ENCODE measurements at places on chromosomes 6 and 20. TPM values are rescaled to one million over a fixed set of nuclear protein-coding genes. Genes with fewer than 3 reads are reported as not detected.
A peak's percentile ranks its signal among the peaks of the same experiment; 100 is the strongest.

GRCh38 chr20:46820682-46821081 is 74.0 kb upstream of the EYA2 start:
- DNase-seq, result no peak

DNA sequence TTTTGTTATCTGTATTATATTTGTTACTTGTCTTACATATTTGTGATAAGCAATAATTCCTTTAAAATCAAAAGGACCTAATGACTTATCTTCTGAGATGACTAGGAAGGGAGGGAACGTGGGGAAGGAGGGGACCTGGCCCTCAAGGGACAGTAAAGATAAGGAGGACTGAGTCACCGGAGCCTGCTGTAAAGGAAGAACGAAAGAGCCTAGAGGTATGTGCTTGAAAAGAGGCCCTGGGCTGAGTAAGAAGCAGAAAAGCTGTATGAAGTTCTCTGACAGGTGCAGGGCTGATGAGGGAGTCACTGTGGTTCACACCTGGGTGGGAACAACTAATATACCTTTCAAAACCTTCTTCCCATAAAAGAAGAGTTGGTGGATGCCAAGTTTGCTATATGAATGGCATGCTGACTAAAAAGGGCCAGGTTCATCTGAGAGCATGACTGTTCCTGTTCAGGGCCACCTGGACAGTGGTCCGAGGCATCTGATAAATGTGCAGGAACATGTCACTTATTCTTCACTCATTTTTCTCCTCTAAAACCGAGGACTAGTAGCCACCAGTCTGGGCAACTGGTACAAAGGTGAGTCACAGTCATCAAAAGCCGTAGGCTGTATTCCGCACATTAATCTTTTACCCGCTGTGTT is 111.3 kb downstream of the TNFAIP3 start:
- DNase-seq, result no peak

The ATP5F1E gene
- 25.6 TPM for total RNA-seq

- DNase-seq, result no peak
Measured at GRCh38 chr6:89975991-89976693, 81.9 kb downstream of the GJA10 start.

- DNase-seq, result no peak
Measured at GRCh38 chr6:151148111-151148510, 91.7 kb upstream of the AKAP12 start.

DNA sequence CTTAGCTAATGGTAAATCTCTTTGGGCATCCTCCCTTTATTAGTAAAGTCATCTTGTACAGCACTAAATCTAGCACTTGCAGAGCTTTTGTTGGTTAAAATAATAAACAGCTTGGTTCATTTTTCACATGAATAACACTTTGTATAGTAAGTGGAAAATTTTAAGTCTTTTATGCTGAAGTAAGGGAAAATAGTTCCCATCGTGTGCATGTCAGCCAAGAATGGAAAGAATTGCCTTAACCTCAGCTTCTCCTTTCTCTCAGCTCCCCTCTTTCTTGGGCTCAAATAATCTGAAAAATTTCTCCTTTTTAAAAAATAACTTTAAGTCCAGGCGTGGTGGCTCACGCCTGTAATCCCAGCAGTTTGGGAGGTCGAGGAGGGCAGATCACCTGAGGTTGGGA is 16.6 kb downstream of the SNRPC start:
- DNase-seq, result no peak

GRCh38 chr20:5353624-5354496 is 37.1 kb upstream of the PROKR2 start:
- DNase-seq, result no peak

- DNase-seq, result no peak
Measured at GRCh38 chr6:167847936-167848335, 21.2 kb downstream of the AFDN start.

DNA sequence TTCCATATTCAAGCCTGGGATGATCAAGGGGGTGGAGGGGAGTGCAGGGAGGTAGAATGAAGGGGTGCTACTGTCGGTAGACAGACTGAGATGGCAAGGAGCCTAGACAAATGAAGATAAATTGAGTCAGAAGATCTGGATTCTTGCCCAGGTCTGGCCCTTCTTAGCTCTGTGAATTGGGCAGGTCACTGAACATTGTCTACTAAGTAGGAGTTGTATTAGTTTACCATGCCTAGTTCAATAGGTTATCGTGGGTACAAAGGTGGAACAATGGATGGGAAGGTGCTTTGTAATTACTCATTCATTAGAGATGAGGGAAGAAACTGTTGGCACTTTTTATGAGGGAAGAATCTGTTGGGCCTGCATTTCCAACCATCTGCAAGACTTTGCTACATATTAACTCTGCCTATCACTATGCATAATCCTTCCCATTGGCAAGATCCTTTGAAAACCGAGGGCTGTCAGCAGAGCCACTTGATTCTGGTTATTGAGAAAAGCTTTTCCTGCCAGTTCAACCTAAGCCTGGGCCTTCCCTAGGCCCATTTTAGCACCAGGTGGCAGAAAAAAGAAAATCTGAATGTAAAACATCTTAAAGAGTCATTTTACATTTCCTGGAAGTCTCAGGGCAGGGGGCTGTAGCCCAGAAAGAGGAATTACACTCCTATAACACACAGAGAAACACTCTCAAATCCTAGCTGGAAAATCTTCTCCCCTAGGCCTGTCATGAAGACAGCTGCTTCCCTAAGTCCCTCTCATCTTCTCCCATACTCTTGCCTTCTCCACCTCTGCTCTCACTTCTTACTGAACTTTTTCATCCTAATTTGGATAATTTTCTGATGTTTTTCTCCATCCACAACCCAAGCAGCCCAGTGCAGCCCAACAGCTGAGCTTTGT is 103.5 kb downstream of the CD24 start:
- no peak for DNase-seq

GRCh38 chr6:161901740-161902426 is 628.0 kb upstream of the AGPAT4 start:
- no peak for DNase-seq

GRCh38 chr6:168828035-168828434 is 387.1 kb downstream of the SMOC2 start:
- DNase-seq, result no peak

DNA sequence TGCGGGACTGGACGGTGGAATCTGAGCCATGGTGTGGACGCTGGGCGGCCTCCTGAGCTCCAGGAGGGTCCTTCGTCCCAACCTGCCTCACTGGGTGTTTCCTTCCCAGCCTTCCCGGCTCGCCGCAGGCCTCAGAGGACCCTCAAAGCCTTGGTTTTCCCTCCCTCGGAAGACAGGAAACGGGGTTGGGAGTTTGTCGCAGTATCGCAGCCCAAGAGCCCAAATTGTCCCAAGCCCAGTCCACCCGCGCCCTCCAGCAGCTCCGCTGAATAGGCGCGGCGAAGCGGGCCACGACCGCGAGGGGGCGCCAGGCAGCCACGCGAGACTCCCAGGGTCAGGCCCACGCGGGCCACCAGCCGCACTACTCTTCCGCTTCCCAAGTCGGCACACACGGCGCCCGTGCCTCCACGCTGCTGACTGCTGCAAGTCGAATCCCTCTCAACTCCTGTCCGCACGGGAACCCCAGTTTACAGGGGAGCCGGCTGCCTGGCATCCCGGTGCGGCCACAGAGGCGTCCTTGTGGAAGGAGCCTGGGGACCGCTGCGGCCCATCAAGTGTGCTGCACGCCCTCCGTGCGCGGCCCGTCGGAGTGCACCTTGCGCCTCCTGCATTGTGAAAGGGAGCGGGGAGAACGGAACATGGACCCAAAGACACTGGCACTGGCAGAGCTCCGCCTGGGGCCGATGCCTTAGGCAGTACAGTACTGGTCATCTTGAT is 40.4 kb upstream of the HMGA1 start:
- DNase-seq, result peak; percentile 98

DNA sequence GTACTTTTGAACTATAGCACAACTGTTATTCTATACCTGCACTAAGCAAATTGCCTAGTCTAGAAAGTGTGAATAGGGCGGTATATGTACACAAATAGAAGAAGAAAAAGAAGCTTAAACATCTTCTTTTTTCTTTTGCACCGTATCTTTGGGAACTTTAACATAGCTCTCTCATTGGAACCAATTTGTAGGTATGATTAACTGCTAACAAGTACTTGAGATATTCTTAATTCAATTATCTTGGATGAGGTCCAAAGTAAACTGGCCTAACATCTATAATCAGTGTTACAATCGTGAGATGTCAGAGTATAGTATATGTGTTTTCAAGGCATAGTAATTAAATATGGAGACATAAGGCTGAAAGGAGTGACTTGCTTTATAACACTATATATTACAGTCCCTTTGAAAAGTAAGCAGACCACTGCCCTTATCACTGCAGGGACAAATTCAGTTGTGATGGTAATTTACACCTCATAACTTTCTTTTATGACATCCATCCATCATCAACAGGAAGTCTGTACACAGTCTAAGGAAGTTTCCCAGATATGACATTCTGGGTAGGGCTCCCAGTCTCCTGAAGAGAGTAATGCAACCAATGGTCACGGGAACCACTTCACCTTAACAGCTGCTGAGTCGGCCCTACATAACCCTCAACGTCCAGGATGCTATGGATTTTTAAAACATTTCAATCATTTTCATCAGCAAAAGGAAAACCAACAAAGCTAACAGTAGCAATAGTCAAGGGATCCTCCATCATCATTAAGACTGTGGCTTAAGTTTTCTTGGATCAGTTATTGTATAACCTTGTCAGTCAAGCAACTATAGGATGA is 37.6 kb downstream of the NKAIN2 start:
- no peak for DNase-seq

DNA sequence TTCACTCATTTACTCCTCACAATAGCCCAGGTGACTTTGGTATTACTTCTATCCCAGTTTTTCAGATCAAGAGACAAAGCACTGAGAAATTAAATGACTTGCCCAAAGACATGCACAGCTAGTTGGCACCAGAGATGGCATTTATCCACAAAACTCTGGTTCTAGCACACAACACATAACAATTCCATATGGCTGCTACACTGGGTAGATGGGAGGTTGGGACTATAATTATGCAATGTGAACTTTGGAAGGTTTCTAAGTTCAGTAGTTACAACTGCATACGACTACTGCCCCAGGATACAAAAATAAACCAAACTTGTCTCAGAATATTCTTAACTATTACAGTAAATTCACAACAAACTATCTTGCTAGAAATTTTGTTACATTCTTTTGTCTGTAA is 54.2 kb upstream of the MLIP start:
- DNase-seq, result no peak

- no peak for DNase-seq
Measured at GRCh38 chr20:53513489-53514298, 79.9 kb downstream of the ZNF217 start.

The MAS1 gene
- not detected for total RNA-seq

The BPIFB4 gene
- not detected for total RNA-seq

DNA sequence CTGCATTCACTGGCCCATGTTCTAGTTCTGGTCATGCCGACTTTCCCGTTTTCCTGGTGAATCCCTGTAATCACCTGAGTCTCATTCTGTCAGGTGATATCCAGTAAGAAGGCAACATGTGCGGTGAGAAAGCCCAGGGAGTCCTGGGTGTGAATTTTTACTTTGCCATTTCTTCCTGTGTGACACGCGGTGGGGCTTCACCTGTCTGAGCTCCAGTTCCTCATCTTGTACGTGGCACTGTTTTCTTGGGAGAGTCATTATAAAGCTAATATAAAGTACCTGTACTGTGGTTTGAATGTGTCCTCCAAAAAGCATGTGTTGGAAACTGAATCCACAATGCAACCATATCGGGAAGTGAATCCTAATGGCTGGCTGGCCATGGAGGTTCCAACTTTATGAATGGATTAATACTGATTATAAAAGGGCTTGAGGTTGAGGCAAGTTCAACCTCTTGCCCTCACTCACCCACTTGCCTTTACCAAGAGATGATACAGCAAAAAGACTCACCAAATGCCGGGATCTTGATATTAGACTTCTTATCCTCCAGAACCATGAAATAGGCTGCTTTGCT is 5.1 kb downstream of the HLA-E start:
- DNase-seq, result no peak

The CNR1 gene
- total RNA-seq, result 1.3 TPM

The OPRL1 gene
- total RNA-seq, result 1.5 TPM

The LRRC1 gene
- total RNA-seq, result 11.6 TPM

The AVP gene
- total RNA-seq, result not detected

GRCh38 chr6:117653949-117654348 is 21.3 kb upstream of the NUS1 start:
- DNase-seq, result no peak

GRCh38 chr20:56440346-56441007 is 27.9 kb upstream of the RTF2 start:
- DNase-seq, result no peak

DNA sequence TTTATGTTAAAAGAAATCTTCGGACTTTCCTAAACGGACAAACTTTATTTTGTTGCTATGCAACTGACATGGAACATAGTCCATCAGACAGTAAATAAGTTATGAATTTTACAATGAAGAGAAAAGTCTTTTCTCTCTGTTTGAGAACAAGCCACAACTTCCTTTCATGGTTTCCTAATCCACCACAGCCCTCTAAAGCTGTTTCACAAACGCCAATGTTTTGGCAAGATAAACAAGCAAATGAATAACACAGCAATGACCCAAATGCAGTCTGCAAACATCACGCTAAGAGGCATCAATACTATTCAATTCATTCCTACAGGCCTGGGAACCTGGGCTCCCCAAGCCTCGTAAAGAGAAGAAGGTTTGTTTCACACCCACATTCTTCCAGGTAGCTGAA is 60.4 kb downstream of the HAO1 start:
- no peak for DNase-seq

The SSR1 gene
- 136 TPM for total RNA-seq

GRCh38 chr6:5290097-5290496 is 28.8 kb downstream of the FARS2 start:
- no peak for DNase-seq

DNA sequence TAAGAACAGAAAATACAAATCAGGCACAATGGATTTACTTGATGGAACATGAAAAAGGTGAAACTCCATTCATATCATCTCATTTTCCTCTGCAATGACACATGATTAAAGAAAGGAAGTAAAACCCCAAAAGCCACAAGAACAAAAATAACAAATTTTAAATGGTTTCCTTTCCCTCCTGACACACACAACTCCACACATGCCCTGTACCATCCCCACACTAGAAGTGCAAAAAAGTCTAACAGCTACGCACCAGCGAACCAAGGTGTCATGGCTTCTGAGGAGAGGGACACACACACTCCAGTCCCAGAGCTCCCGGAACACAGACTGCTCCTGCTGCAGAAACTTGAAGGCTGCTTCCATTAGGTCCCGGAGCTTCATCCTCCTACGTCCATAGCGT is 25.3 kb downstream of the MDN1 start:
- DNase-seq, result no peak

- no peak for DNase-seq
Measured at GRCh38 chr6:116218172-116218633, 35.7 kb downstream of the TSPYL4 start.

The ULBP3 gene
- 0.79 TPM for total RNA-seq

DNA sequence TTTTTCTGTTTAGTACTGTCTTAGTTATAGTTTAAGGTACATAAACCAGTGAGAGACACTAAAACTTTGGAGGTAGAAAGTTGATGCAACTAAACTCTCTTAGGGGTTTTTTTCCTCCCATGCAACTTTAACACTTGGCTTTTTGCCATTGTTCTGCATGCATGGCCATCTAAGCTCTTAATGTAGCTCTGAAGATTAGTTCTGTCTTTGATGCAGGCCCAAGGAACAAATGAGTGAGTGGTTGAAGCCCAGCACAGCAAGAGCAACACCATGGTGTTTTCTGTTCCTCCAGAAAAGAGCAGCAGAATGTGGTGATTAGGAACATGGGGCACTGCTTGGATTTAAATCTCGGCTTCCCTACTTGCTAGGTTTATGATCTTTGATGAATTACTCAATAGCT is 89.3 kb downstream of the L3MBTL3 start:
- DNase-seq, result no peak

- DNase-seq, result no peak
Measured at GRCh38 chr6:112215488-112216284, 38.7 kb downstream of the LAMA4 start.

The ESF1 gene
- 6.5 TPM for total RNA-seq

- no peak for DNase-seq
Measured at GRCh38 chr6:56724455-56724854, 81.8 kb upstream of the DST start.

Data from pancreas (tissue), 10 donors.